AG04449 (cell line): ENCODE measurements at places on chromosomes 5 and 9.

GRCh38 chr5:106020894-106021293 is 1649.8 kb downstream of the EFNA5 start:
- DNase-seq, result no peak

DNA sequence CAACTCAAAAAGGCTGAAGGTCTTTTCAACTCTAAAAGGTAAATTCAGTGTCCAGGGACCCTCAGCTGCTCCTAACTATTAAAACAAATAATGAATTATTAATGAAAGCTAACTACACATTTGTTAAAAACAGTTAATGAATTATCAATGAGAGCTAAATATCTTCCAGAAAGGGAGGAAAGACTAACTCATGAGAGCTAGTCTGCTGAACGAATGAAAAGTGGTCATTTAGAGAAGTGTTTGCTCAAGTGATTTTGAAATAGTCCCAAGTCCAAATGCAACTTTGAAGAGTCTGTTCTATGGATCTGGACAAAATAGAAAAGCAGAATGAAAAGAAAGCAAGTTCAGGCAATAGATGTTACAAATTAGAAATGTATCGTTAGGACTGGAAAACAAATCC is 133.9 kb upstream of the SPEF2 start:
- no peak for DNase-seq

DNA sequence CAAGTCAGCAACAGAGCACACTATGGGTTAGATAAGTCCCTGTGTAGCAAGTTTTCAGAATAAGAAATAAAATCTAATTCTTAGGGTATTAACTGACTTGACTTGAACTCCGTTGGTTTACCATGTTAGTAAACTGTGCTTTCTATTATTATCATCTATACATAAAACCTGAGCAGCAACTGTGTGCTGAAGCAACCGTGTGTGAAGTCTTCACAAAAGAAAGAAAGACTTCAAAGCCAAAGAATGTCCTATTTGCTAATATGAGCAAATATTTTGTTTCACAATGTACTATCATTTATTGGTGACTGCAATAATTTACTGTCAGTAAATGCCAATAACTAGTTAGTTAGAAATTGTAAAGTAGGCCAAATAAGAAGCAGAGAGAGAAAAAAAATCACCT is 32.7 kb downstream of the ERAP1 start:
- DNase-seq, result no peak

DNA sequence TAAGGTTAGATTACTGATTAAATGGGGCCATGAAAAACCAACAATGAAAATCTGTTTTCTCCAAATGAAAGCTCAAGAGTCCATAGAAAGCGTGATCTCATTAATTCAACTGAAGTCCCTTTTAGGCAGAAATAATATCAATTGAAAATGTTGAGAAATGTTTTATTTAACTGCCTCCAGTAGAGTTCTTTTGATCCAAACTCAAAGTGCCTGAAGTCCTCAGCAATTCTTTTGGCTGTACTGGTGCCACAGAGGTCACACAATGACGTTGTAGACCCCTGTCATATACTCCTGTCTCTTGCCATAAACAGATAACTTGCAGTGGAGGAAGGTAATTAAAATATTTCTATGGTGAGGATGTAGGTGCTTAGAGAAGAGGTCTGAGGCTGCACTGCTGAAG is 1420.5 kb downstream of the CDH12 start:
- no peak for DNase-seq

- DNase-seq, result no peak
Measured at GRCh38 chr5:162128117-162128516, 60.5 kb downstream of the GABRG2 start.

DNA sequence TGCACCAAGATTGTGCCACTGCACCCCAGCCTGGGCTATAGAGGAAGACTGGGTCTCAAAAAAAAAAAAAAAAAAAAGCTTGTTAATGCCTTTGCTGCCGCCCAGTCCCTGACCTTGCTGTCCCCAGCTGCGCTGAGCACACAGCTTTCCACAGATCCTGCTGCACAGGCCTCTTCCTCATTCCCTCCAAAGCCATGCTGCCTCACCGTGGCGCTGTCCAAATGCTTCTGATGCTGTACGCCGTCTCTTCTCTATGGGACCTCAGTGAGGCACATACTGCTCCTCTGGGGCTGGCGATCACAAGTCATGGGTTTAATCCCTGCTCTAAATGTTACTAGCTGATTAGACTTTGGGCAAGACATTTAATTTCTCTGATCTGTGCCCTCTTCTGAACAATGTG is 234.1 kb downstream of the FBXL7 start:
- DNase-seq, result no peak

DNA sequence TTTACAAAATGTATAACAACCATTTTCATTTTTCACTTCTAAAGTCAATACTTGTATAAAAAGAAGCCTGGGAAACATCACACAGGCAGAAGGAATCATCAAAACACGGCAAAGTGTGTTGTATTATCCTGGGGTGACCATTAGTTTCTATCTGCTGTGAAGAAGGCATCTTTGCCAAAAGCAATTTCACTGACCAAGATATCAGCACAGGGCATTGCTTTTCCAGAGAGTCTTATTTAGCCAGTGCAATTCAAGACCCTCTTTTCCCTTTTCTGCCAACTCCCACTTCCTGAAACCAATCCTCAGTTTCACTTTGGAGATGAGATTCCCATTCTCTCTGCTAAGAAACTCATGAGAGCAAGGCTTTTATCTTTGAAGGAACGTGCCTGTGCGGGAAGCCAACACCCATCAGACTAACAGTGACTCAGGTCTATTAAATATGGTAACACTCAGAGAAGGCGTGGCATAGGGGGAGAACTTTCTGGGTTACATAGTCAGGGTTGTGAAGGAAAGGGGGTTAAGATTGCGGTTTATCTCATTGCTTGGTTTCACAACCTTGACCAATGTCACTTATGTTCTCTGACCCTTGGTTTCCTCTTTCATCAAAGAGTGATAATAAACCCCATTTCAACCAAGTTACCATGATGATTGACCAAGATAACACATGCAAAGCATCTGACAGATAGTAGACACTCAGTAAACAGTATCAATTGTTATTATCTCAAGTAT is 666.9 kb upstream of the KLF4 start:
- DNase-seq, result no peak

- no peak for DNase-seq
Measured at GRCh38 chr5:1094670-1095190, 17.1 kb downstream of the SLC12A7 start.

DNA sequence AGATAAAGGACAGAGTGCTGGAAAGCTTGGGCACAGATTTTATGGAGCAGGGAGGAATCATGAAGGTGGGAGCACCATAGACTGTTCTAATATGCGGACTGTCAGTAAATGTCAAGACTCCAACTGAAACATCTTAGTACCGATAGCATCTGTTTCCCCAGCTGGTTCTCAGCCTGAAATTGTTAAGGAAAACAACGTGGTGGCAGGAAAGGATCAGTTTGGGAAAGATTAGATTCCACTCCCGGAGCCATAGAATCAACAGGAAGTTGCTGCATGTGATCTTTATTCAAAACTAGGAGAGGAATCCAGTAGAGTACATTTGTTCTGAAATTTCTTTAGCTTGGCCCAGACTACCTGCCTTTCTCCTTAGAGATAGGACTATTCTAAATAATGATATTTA is 559.1 kb downstream of the CSNK1G3 start:
- no peak for DNase-seq

DNA sequence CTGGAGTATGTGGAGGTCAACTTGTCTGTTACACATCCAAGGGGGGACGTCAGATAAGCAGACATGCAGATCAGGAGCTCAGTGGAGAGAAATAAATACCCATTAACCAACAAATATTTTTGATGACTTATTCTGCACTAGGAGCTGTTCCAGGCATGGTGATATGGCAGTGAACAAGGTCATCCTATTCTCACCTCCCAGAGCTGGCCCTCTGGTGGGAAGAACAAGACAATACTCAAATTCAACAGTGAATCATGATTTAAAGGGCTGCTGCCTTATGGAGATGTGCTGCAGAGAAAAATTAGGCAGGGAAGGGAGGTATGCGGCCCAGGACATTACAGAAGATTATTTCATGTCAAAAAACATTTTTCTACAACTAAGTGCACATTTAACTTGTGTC is 36.5 kb downstream of the SYK start:
- no peak for DNase-seq

DNA sequence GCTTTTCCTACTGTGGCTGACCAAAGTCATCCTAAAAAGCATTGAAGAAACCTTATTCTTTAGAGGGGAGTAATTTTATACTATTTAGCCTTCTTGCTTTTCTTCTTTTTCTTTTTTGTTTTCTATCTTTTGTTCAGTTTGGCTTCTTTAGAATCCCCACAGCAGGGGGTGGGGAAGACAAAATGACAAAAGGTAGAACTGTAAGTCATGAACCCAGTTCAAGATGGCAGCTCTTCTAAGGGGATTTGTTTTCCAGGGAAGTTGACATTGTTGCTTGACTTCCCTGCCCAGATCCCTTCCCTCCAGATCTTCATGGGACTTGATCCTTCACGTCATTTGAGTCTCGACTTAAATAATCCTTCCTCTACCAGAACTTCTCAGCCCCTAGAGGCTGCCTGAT is 692.4 kb upstream of the DMAC1 start:
- DNase-seq, result no peak

GRCh38 chr9:87515588-87516221 is 18.0 kb downstream of the DAPK1 start:
- no peak for DNase-seq

DNA sequence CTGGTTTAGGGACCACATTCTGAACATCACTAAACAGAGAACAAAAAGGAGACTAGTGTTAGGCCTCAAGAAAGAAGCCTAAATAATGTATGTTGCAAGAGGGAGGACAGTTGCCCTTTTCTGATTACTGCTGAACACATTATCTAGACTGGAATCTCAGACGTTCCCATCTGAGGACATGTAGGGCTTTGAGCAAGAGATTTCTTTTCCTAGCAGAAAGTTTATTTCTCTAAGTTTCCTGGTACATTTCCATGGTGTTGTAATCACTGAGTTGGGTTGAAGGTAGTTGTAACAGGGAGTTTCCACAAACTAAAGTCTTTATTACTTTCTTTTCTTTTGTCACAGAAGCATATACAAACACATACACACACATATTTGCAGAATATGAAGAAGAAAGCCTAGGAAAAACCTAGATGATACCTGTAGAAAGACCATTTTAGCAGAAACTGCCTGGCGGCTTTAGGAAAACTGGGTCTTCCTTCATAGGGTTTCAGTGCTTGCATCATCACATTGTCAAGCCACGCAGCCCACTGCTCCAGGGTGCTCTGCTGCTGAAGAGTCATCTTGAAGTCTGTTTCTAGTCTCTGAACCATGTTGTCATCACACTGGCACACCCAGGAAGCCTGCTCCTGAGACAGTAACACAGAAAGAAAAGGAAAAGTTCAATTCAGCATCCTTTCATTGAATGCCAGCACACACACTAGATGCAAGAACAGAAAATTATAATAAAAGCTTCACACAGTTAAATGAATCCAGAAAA is 269.1 kb downstream of the RFX3 start:
- DNase-seq, result no peak

GRCh38 chr9:133944746-133945135 is 47.4 kb downstream of the VAV2 start:
- DNase-seq, result no peak

DNA sequence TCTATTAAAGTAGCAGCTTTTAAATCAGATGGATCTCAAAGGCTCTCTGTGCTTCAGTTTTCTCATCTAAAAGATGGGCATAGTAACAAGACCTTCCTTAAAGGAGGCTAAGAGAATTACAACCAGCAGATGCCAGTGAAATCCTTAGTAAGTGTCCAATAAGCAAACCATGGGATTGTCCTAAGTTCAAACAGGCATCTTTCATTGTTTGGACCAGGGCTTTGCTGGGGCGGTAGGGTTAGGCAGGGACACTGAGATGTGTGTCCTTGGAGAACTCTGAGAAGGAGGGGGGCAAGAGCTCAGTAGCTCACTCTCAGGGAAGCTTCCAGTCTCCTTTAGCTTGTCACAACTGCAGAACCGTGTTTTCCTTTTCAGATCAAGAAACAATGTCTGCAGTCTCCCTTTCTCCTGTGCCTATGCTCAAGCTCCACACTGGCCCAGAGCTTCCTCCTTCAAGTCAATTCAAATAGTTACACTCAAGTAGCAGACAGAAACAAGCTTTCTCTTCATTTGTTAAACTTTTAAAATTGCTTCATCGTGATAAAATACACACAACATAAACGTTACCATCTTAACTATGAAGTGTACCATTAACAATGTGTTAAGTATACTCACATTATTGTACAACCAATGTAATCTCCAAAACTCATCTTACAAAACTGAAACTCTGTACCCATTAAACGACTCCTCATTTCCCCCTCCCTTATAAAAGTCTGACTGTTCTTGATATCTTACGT is 216.2 kb downstream of the PIK3R1 start:
- DNase-seq, result no peak

- DNase-seq, result no peak
Measured at GRCh38 chr9:105346273-105346672, 101.6 kb upstream of the FSD1L start.

DNA sequence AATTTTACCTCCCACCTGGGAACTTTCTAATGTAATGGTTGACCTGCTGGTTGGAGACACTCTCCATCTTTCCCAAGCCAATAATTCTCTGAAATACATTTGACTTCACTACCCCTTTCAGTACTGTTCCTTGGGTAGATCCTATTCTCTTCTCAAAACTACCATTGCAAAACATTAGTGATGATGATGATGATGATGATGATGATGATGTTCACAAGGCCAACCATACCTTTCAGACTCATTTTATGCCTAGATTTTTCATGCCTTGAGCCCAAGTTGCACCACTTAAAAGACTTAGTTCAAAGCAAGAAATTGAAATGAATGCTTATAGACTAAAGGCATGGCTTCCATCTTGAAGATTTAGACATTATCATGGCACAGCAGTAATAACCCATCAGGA is 1141.1 kb upstream of the DMAC1 start:
- no peak for DNase-seq

DNA sequence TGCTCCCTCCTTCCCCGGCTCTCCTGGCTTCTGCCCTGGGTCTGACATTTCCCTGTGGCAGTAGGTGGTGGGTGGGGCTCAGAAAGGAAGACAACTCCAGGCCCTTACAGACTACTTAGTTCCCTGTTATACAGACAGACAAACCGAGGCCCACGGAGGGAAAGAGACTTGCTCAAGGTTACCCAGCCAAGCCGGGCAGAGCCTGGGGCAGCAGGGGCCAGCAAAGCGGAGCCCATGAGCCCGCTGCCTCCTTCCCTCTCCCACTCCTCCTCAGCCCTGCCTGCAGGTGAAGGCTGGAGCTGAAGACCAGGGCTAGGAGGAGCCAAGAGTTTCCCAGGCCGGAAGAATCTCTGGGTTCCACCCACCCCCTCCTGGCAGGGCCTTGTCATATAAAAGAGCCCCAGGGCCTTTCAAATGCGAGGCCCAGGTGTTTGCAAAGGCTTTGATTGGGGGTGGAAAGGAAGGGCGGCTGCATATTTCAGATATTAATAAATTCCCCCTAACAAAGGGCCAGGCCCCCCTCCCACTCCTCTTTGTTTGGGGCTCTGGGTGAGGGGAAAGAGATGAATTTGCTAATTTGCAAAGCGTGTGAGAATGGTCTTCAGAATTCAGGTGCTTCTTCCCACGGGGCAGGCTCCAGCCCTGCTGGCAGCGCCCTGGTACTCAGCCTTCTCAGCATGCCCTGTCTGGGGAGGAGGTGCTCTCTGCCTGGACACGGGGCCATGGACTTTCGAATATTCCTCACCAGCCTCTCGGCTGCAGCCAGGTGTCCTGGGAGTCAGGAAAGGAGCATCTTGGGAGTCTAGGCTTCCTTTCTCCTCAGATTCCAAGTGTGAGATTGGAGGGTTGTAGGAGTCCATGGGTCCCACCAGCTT is 21.5 kb downstream of the SLC6A7 start:
- no peak for DNase-seq

- DNase-seq, result no peak
Measured at GRCh38 chr9:130662099-130662969, 2.1 kb upstream of the PRDM12 start.
